ENCODE measurements at places on chromosomes 11 and 22.

DNA sequence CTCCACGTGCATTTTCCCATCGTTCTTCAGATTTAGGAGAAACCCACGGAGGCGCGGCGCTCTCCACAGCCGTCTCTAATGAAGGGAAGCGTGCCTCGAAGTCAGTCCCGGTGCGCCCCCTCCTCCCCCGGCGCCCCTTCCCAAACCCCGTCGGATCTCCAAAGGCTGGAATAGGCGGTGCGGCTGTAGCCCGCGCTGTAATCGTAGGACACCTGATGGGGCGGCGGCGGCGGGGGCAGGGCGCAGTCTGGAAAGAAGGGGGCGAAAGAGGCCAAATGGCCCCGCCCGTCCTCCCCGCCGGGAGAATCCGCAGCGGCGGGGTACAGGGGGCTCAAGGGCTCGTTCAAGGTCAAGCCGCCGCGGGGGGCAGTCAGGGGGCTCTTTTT, 1.3 kb downstream of the FAM181B start:
- DNase-seq, result no peak

GRCh38 chr22:24427500-24428164, at the start of gene ADORA2A:
Gene ADORA2A, plus strand, starts transcription at chr22:24427599. Its CDS starts 5,806 bp downstream, at chr22:24433405.
- peak; percentile 86 for DNase-seq

DNA sequence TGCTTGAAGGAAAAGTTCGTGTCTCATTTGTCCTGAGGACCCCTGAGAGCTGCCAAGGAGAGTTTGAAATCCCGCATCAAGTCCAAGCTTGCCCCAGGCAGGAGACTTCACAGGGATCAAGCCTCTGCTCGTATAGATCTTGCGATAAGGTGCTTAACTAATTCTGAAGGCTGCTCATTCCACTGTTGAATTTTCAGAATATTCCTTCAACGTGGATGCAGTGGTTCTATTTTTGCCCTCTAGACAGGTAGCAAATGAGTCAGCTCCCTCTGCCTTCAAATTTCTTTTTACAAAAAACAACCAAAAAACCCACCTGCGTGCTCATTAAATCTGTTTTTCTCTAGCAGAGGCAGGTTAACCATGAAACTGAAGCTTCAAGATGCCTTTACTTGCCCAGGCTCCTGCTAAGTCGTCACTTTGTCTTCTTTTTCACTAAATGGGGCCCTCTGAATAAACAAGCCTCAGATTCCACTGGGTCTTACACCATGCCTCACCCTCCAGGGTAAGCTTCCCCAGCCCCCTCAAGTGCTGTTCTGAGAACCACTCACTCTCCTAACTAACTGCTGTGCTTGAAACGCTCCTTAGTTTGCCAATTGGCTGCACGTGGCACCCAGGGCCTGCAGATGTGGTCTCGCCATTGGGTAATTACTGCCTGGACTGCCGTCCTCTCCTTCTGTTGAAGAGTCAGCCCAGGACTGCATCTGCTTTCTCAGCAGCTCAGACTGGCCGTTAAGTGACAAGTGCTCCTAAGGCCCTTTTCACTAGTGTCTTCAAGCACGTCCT, 105.0 kb downstream of the TRPC6 start:
- no peak for DNase-seq

DNA sequence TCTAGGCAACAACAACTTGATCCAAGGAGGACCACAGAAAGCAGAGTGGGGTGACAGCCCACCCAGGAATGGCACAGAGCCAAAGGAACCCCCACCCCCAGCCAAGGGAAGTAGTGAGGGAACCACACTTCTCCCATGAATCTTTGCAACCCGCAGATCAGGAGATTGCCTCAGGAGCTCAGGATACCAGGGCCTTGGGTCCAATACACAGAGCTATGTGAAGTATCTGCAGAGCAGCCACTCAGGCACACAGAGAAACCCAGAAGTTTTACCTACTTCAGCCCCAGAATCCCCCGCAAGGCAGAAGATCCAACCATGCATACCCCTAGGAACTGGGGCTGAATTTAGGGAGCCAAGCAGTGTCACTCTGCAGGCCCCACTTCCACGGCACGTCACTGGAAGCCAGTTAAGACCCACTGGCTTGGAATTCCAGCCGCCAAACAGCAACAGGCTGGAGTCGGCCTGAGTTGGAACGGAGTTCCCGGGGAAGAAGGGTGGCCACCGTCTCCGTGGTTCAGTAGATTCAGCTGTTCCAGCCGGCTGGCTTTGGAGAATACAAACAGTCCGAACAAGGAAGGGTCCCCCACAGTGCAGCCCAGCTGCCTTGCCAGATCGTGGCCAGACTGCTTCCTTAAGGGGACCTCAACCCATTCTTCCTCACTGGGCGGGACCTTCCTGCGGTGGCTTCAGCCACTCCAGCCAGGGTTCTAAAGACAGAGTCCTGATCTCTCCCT, 174.1 kb downstream of the TTC28 start:
- no peak for DNase-seq

GRCh38 chr22:46450931-46451561, 86.4 kb downstream of the CELSR1 start:
- no peak for DNase-seq

DNA sequence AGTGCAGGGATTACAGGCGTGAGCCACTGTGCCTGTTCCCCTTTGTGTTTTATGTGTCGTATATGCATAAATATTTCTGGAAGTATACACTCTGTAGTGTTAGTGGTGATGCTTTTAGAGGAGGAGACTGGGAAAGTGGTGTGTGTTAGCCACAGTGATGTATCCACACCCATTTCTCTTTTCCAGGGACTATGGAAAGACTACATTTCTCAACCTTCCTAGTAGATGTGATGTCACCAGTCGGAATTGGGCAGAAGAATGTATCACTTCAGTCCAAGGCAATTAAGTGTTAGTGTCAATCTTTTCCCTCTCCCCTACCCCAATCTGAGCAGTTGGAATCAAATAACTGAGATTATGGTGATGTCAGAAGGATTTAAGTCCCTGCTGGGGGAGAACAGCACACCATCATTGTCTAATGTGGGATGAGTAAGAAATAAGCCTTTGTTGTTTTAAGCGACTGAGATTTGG, 5.8 kb upstream of the ATG16L2 start:
- DNase-seq, result no peak

GRCh38 chr11:2940147-2940920, 11.1 kb upstream of the PHLDA2 start:
- peak; percentile 68 for DNase-seq

DNA sequence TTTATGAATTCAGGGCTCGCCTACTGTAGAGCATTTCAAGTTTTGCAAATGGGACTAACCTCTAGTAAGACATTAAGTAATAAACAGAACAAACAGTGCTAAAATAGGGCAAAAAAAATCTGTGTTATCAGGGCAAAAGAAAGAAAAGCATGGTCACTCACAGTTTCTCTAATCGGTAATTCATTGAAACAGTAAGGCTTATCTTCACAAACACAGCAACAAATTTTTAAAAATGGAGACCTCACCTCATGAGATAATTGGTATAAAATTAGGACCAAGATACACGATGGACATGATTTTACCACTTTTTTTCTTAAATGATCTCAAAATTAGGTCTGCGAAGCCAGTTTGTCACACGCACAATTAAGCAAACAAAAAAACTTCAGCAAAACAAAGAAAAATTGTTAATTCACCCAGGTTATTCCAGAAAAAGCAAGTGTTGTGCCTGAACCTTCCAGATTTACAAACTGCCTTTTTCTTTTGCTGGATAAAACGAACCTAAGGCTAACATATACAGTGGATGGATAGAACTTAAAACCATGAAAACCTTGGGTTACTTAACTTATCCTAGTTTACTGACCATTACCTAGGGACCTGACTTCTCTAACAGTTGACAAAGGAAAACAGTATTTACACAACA, 1.4 kb downstream of the TMEM123 start:
- no peak for DNase-seq

DNA sequence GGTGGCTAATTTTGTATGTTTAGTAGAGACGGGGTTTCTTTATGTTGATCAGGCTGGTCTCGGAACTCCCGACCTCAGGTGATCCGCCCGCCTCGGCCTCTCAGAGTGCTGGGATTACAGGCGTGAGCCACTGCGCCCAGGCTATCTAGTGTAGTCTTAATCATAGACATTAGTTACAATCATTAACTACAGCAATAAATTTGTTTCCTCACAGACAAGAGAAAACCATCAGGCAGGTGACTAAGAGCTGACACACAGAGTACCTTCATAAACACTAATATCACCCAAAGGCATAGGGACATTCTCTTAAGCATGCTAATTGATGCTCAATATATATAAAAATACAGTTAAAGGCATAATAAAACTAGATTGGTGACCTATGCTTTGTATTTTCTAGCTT, 19.4 kb downstream of the SDHD start:
- DNase-seq, result no peak

- no peak for DNase-seq
Observed at GRCh38 chr22:49481659-49482399, 345.8 kb downstream of the BRD1 start.

DNA sequence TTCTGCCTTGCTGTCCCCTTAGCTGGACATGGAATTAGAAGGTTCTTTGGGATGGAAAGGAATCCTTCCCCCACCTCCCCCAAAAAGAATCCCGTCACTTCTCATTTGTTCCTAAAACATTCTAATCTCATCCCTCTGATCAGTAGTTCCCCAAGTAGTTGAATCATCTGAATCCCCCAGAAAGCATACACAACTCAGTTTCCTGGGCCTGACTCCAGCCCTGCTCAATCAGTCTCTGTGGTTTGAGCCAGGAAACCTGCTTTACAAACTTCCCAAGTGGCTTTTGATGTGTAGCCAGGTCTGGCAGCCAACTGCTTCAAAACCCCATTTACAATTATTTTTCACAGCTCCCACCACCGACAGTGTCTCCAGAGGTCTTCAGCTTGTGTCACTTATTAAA, 20.2 kb downstream of the C22orf31 start:
- no peak for DNase-seq

- DNase-seq, result no peak
Observed at GRCh38 chr11:113023986-113024385, 62.8 kb downstream of the NCAM1 start.
